Neural crest cell (in vitro differentiated cells): ENCODE measurements at places on chromosomes 6 and 20. TPM values are rescaled to one million over a fixed set of nuclear protein-coding genes. Genes with fewer than 3 reads are reported as not detected.
A peak's percentile ranks its signal among the peaks of the same experiment; 100 is the strongest.

ROS1 gene
- total RNA-seq, result not detected in 2 replicates

SCUBE3 gene
- total RNA-seq, result 22.2 and 22.5 TPM in 2 replicates

MATN4 gene
- total RNA-seq, result 0.18 TPM in 1 of 2 replicates, not detected in the other

SMLR1 gene
- not detected in 2 replicates for total RNA-seq

WFDC5 gene
- total RNA-seq, result not detected in 2 replicates

HSD17B8 gene
- 3.3 and 4.4 TPM in 2 replicates for total RNA-seq

TXLNB gene
- total RNA-seq, result 0.61 and 0.65 TPM in 2 replicates

TAP1 gene
- total RNA-seq, result 2.7 and 2.8 TPM in 2 replicates

IPCEF1 gene
- 0.28 and 0.52 TPM in 2 replicates for total RNA-seq

GSTA2 gene
- total RNA-seq, result not detected in 2 replicates

OXT gene
- total RNA-seq, result not detected in 2 replicates

RUNX2 gene
- total RNA-seq, result 0.14 and 0.16 TPM in 2 replicates

C6orf141 gene
- total RNA-seq, result 0.89 and 1.0 TPM in 2 replicates

CSTF1 gene
- total RNA-seq, result 51.9 and 52.7 TPM in 2 replicates

C2 gene
- 0.35 and 1.2 TPM in 2 replicates for total RNA-seq

COL11A2 gene
- total RNA-seq, result 4.2 and 5.9 TPM in 2 replicates

DEFB124 gene
- total RNA-seq, result not detected in 2 replicates

DNA sequence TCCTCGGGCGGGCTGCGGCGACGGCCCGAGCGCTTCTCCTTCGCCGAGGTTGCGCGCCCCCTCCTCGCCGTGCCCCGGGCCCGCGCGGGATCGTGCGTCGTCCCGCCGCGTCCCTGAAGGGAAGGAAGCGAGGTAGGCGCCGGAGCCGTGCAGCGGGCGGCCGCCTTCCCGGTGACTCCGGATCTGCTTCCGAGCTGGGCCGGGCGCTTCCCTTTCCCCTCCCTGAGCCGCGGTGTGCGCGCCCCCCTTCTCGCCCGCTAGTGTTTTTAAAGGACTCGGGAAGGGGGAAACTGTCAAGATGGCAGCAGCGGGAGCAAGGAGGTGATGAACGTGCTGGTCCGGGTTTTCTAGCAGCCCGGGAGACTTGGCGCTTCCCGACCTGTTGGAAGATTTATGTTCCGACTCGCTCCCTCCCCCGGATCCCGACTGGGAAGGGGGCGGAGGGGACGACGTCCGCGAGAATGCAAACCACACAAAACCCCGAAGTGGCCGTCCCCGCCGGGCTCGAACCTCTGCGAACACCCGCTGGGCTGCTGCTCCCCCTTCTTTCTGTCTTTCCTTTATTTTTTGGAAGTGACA is 744 bp upstream of the FOXO3 start:
- DNase-seq, result peak; percentile 55

DNA sequence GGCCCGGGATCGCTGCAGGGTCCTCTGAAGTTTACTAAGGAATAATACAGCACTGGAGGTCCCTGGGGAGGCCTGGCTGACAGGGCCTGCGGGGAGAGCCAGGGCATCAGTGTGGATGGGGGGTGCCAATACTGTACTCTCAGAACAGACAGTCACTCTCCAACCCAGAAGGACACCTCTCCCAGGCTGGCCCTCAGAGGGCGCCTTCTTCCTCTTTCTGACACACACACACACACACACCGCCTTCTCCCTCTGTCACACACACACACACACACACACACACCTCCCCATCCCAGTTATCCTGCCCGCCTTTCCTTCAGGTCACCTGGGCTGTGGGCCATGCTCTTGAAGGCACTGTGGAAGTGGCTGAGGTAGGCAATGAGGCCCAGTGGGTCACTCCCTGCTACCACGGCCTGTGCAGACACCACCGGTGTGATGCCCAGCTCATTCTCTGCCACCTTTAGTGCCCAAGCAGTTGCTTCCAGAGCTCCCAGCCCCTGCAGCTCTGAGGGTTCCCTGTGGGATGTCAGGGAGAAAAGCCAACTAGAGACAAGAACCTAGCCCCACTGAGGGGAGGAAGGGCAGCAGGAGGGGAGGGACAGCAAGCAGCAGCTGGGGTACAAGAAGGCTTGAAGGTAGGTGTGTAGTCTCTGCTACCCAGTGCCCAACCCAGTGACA is 7.5 kb downstream of the SMPD2 start:
- no peak for DNase-seq

GRCh38 chr6:156832669-156833068 is 55.5 kb downstream of the ARID1B start:
- no peak for DNase-seq

GRCh38 chr20:21291026-21291425 is 12.1 kb upstream of the XRN2 start:
- DNase-seq, result no peak

DNA sequence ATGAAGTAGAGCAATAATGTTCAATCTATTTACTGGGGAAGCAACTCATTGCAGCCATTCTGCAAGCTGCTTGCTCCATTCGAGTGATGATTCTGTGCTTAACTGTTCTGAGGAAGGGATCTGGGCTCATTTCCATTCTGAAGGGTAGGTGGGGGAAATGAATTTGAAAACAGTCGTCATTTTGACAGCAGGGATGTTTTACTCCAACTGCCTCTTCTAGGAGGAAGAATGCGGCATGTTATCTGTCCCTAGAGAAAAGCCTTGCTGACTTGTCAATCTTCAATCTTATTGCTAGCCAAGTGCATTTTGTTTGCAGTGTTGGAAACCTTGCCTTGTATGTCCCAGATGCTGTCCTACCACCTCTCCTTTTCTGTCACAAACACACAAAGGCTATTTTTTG is 105.9 kb downstream of the PRDM13 start:
- no peak for DNase-seq

GRCh38 chr6:38860041-38860440 is 144.9 kb downstream of the DNAH8 start:
- DNase-seq, result no peak

DNA sequence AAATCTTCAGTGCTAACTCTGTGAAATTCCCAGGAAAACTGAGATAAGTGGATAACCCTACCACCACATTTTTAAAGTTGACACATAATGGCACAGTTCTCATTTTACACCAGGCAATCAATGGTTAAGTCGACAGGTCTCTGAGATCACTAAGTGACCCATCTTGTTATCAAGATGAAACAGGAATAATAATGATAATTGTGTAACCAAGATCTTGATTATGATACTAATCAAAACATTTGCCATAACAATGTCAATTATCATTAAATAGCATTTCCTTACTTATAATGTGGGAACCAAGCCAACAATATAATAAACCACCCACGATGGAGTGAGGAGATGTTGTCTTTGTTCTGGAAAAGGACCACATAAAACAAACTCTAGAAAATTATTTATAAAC is 541.6 kb downstream of the TFAP2B start:
- no peak for DNase-seq

DNA sequence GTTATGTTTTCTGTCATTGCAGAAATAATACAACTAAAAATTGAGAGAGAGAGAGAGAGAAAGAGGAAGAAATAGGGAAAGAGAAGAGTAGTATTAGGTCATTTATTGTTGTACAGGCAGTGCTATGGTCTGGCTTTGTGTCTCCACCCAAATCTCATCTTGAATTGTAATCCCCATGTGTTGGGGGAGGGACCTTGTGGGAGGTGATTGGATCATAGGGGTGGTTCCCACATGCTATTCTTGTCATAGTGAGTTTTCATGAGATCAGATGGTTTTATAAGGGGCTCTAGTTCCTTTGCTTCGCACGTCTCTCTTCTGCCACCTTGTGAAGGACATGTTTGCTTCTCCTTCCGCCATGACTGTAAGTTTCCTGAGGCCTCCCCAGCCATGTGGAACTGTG is 677.4 kb upstream of the CHD6 start:
- no peak for DNase-seq

DNA sequence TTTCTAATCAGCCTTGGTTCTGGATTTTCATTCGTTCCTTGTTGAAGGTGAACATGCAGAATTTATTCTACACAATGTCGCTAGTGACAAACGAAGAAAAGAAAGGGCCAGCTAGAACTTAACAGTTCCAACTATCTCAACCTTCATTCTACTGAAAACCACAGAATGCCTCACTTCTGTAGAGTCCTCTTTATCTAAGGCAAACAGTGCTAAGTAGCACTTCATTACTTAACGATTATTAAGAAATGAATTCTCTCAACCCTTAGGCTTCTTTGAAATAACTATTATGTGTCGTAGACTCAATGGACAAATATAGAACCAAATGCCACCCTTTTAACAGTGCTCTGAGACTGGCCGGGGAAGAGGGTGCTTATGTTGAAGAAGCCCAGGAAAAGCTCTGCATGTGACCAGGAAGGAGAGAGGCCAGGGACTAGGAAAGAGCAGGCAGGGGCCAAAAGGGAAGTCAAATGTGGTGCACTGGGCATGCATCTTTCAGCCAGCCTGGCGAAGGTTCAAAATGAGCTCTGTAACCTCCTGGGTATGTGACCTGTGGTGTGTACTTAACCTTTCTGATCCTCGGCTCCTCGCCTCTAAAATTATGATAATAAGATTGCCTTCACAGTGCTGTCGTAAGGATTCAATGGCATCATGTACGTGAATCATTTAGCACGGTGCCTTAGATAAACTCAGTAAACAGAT is 55.4 kb upstream of the BMP2 start:
- no peak for DNase-seq

GRCh38 chr20:8969146-8969583 is 99.7 kb upstream of the PLCB4 start:
- DNase-seq, result no peak

GRCh38 chr6:57174511-57174907 is 2.4 kb downstream of the BAG2 start:
- no peak for DNase-seq

- no peak for DNase-seq
Observed at GRCh38 chr20:18288749-18289267, 481 bp downstream of the ZNF133 start.

GRCh38 chr6:12230523-12230922 is 59.6 kb upstream of the EDN1 start:
- no peak for DNase-seq

- no peak for DNase-seq
Observed at GRCh38 chr6:30841644-30842504, 42.4 kb upstream of the DDR1 start.
